Inflammatory macrophage treated with lipopolysaccharide for 4 hours (primary cell): ENCODE measurements at places on chromosomes 1 and 21.

DNA sequence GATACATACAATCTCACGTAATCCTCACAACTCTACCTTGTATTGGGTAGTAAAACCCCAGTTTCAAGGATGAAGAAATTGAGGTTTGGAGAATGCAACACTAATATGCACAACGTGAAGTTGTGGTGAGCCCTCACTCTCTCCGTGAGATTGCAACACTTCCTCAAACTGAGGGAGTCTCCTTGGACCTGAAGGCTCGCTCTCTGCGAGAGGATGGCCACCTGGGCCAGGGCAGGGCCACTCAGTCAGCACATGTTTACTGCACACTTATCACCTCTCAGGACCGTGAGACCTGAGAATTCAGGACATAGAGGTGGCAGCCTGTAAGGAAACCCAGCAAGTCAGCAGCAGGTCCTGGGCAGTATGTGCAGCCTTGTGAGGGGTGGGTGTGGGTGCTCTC is 8.7 kb downstream of the SH3BP5L start:
- peak; percentile 68 for DNase-seq

- peak; percentile 63 for DNase-seq
Measured at GRCh38 chr1:65958561-65959350, 166.1 kb downstream of the PDE4B start.

GRCh38 chr21:31030367-31031106 is 7.7 kb downstream of the KRTAP19-8 start:
- no peak for DNase-seq

- peak; percentile 95 for DNase-seq
Measured at GRCh38 chr1:108152782-108153222, 47.3 kb downstream of the SLC25A24 start.

- peak; percentile 84 for DNase-seq
Measured at GRCh38 chr1:89719502-89720306, 86.8 kb downstream of the LRRC8C start.

GRCh38 chr1:11046270-11046566 is 821 bp downstream of the MASP2 start:
- no peak for DNase-seq

DNA sequence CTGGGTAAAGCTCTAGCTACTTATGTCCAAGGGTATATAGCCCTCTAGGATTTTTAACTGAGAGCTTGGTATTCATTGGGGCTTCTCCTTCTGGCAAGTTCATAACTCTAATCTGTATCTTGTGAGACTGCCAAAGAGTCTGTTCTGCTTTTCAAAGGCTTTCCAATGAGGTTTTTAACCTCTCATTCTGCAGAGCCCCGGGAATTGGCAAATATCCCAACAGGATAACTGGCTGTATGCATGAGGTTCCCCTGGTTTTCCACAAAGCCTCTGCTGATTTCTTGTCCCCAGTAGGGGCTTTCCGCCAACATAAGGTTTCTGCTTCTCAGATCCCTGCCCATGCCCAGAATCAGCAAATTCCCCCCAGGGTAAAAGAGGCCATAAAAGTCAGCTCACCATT is 40.9 kb downstream of the RPL5 start:
- no peak for DNase-seq

DNA sequence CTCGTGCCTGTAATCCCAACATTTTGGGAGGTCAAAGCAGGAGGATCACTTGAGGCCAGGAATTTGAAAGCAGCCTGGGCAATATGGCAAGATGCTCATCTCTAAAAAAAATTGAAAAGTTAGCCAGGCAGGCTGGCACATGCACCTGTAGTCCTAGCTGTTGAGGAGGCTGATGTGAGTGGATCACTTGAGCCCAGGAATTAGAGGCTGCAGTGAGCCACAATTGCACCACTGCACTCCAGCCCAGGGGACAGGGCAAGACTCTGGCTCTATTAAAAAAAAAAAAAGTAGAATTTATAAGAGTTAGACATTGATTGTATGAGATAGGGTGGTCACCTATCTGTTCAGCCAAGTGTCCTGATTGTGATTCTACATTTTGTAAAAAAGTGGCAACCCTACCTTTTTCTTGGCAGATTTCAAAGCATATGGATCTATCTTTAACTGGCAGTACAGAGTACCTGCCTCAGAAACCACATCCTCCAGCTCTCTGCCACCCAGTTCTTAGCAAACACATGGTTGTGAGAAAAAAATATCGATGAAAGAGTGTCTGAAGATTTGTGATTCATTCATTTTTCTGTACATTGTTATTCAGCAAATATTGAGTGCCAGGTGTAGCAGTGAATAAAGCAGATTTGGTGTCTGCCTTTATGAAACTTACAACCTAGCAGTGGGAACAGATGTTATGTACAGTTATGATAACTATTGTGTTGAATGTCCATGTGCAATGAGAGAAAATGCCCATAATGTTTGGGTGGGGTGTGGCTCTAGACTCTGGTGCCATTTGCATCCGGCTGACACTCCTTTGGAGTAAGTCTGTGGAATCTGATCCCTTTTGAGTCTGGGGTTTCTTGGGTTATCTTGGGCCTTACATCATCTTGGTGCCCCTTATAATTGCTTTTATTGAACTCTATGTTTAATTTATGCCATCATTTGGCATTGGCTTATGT is 82.5 kb downstream of the ST3GAL3 start:
- no peak for DNase-seq

DNA sequence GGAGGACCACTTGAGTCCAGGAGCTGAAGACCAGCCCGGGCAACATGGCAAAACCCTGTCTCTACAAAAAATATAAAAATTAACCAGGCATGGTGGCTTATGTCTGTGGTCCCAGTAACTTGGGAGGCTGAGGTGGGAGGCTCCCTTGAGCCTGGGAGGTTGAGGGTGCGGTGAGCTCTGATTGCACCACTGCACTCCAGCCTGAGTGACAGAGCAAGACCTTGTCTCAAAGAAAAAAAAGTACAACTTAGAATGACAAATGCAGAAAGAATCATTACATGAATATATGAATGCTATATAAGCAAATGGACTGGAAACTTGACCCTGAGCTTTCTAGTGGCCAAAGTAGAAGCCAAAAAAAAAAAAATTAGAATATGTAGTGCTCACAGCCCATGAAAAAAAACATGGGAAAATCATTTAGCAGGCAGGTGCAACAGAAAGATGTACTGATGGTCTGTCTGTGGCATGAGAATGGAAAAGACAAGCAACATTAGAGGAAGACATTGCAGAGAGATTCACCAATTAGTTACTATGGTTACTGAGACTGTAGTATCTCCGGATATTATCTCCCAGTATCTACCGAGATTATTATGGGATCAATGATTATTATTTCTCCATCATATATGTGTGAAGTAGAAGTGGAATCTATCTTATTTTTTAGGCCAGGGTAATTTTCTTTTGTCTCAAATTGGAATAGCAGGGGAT is 19.2 kb downstream of the ELAPOR1 start:
- no peak for DNase-seq

DNA sequence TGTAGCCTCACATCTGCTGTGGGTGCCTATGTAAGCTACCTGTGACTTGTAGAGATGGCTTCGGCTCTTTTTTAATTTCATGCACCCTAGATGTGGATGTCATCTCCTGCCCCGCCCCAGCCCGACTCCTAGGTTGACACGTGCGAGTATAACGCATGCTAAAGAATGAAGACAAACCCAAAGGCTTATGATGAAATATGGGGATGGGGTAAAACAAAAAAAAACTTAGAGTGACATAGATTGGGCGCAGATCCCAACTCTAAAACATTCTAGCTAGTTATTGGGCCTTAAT is 613 bp upstream of the ERO1B start:
- peak; percentile 32 for DNase-seq

DNA sequence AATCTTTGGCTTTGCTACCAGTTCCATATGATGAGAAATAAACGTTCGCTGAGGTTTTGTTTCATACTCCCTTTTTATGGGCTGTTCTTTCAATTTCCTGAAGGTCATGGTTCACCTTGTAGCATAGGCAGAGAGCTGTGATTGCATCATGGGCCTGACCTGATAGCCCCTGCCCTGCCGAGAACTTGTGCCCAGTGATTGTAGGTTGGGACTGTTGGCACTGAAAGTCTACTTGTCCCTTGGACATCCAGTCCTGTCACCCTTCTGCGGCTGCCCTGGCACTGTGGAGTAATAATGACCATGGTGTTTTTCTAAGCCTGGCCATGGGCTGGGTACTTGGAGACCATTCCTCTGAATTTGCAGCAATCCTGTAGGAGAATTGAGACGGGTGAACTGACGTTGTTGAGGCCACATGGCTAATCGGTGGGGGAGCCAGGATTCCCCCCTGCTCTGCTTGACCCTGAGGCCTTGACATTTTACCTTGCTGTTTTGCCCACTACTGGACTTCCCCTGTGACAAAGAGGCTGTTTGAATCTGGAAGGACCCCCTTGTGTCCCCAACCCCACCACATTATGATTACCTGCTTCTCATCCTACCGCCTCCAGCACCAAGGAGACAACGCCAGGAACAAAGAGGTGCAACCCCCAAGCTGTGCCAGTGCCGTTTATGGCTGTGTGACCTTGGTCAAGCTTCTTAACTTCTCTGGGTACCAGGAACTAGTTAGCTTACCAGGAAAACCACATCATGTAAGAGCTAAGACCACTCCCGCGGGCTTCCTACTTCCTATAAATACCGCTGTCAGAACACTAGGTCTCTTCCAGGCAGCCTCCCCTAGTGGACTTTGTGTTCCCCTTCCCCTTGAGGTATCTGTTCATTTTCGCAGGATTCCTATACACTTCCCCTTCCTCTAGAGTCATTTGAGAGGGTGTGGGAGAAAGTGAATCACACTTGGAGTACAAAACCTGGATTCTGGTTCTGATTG is 23.4 kb downstream of the SESN2 start:
- DNase-seq, result peak; percentile 66

GRCh38 chr1:25795211-25795610 is 4.8 kb upstream of the SELENON start:
- DNase-seq, result no peak

DNA sequence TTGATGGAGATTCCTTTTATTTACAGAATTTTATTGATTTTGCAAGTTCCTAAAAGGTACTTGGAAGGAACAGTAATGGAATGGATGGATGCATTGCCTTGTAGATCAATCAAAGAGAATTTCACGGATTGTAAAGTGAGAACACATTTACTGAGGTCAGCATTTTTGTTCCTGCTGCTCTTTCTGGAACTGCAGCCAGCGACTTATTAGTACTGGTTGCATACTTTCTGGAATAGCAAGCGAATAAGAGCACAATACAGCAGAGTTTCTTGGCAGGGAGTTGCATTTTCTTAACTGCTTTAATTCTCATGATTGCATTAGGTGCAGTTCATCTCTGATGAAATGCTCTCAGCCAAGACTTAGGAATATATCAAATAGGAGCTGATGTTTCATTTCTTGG is 106.1 kb upstream of the CHODL start:
- DNase-seq, result no peak
